ENCODE measurements at places on chromosomes 7 and 10.

- DNase-seq = no peak
Observed at GRCh38 chr7:78072201-78072590, 273.6 kb downstream of the PHTF2 start.

DNA sequence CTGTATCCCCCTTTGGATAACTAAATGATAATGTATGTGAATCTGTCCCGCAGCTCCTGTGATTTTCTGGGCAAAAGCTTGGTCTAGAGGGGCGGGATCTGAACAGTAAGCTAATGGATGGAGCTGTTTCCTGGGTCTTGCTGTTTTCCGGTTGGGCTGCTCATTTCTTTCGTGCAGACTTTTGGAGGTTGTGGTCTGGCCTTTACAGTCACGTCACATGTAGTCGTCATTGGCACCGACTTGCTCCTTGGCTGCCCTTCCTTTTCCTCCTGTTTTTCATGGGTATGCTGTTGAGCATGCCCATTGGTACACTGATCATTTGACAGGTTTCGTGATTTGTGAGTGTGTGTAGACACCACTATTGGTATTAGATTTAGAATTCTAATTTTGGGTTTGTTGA is 2.0 kb downstream of the FBH1 start:
- no peak for DNase-seq

DNA sequence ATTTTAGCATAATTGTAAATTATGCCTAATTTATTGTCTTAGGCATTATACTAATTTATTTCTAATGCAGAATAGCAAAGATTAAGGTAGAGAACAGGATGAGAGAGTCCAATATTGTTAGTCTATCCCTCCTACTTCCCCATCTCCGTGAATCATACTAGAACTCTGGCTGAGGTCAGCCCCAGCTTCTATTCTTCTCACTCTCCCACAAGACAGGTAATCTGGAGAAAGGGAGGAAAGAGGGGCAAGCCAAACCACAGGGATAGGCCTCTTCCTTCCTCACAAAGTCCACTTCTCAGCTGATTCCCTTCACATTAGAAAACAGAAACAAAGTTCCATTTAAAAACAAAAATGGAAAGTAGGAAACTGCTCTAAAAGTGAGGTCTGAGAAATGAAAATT is 117.5 kb upstream of the LAMB4 start:
- DNase-seq = no peak

- no peak for DNase-seq
Observed at GRCh38 chr10:127781412-127781811, 44.4 kb downstream of the FOXI2 start.

GRCh38 chr7:27910326-27910725 is 170.4 kb downstream of the TAX1BP1 start:
- DNase-seq = no peak

DNA sequence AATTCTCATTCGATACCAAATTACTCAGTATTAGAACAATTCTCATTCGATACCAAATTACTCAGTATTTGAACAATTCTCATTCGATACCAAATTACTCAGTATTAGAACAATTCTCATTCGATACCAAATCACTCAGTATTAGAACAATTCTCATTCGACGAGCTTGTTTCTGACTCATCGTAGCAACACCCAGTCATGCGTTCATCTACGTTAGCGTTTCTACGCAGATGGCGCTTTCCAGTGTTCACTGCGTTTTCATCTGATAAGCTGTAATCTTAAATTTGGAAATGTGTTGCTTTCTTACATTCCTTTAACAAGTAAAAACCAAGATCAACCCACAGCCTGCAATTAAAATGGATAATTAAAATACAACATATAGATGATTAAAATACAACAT is 276.3 kb downstream of the ZMYND11 start:
- no peak for DNase-seq

DNA sequence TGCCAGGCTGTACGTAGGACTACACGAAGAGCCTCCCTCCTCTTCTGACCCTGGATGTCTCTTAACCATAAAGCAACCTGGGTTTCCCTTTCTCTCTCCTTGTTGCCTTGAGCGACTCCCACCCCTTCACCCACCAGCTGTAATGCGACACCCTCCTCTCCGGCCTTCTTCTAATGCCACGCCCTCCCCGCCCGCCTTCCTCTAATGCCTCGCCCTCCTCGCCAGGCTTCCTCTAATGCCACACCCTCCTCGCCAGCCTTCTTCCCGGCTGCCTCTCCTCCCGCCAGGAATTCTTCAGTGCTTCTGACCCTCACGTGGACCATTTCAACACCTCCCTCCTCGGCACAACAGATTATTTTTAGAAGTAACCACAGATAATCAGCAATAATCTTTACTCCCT is 348.5 kb upstream of the SHH start:
- no peak for DNase-seq

GRCh38 chr10:99779335-99779734 is 3.1 kb upstream of the ABCC2 start:
- no peak for DNase-seq

- no peak for DNase-seq
Observed at GRCh38 chr10:130902929-130903328, 408.6 kb downstream of the TCERG1L start.

DNA sequence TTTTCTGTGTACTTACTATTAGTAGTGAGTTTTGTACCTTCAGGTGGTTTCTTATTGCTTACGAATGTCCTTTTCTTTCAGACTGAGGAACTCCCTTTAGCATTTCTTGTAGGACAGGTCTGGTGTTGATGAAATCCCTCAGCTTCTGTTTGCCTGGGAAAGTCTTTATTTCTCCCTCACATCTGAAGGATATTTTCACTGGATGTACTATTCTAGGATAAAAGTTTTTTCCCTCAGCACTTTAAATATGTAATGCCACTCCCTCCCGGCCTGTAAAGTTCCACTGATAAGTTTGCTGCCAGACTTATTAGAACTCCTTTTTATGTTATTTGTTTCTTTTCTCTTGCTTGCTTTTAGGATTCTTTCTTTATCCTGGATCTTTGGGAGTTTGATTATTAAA is 1.7 kb upstream of the CYCS start:
- DNase-seq = no peak

GRCh38 chr10:31822150-31822549 is 106.5 kb downstream of the ARHGAP12 start:
- DNase-seq = no peak

Data from AG04450 (cell line).